ENCODE measurements at places on chromosomes 1 and 21.

GRCh38 chr1:68166348-68166747, 66.0 kb downstream of the WLS start:
- no peak for DNase-seq

DNA sequence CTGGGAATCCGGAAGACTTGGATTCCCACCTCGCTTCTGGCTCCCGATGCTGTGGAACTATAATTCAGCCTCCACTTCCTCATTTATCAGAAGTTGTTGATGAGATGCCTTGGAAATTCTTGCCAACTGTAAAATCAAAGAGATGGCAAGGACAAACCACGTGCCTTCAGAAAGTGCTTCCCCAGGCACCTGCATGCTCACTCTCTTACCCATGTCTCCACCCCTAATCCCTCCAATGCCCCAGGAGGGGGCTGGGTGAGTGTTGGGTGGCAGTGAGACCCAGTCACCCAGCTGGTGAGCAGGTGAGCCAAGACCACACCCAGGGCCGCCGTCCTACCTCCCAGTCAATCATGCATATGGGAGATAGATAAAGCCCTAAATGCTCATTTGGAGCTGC, 160.8 kb downstream of the PSMG1 start:
- no peak for DNase-seq

- no peak for DNase-seq
Observed at GRCh38 chr1:55363268-55363667, 148.1 kb upstream of the USP24 start.

DNA sequence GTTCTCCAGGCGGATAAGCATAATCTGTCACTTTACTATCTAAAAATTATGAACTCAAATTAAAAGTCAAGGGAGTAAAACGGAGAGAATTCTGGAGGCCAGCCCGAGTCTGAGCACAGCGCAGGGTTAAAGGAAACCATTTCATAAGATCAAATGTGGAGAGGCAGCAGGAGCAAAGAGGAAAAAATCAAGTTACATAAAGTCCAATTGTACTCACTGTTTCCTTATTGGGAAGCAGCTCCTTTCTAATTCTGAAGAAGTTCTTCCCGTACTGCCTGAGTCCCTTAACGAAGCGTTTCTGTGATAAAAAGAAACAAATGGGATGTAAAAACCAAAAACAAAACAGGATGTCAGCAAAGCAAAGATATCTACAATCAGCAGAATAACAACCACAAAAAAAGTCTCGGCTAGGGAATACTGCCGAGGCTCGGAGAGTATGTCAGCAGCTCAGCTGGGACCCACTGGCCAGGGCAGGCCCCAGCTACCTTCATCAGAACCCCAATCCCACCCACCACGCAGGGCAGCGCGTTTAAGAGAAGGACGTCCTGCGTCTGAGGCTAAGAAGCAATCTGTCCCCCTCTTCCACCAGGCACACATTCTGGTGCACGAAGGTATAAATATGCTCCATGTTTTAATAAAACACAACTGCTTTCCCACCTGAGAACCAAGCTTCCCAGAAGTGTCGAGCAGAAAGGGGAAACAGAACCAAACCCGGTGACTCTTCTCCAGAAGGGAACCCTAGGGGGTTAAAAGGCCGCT, 104.8 kb downstream of the SLC45A1 start:
- DNase-seq: no peak

GRCh38 chr1:77900687-77901293, 12.4 kb downstream of the NEXN start:
- DNase-seq: no peak

DNA sequence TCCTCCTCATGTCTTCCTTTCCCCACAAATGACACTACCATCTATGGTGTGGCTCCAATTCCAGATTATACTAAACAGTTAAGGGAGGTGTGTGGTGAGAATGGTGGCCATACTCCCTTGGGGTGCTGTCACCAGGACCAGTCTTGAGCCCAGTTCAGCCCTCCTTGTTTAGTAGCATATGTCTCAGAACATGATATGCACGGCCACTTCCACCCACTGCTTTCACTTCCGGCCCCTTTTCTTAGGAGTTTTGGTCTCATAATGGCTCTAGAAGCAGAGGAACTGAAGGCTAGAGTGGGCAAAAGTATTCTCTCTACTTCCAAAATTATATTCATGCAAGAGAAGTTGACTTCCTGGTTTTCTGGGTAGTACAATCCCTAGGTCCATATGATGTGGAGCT, 45.3 kb upstream of the CACNA1E start:
- no peak for DNase-seq

- DNase-seq: no peak
Observed at GRCh38 chr1:3998086-3998485, 98.0 kb upstream of the C1orf174 start.

GRCh38 chr1:185670187-185670627, 64.0 kb upstream of the HMCN1 start:
- peak; percentile 32 for DNase-seq

GRCh38 chr1:244322791-244323521, 128.8 kb downstream of the ADSS2 start:
- peak; percentile 33 for DNase-seq

DNA sequence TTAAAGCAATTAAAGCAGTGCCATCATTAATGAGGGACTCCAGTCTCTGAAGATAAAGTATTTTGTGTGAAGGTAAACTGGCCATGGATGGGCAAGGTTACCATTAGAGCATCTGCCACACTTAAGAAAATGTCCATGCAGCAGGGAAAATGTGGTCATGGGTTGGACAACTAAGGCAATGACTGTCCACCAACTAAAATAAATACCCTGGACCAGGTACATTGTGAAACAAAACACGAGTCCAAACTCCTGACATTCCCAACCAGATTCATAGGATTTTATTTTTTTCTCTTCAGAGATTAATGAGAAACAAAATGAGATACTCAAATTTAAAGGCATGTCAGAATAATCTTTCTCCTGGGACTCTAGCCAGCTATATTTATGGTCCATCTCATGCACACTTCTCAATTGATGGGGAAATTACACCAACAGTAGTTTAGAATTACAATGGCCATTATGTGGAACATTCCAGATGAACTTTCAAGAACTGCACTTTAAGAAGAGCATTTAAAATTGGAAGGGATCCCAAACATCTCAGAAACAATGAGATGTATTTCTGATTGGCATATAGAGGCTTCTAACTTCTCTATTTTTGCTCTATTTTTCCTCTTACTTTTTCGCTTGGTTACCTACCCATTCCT, 8.1 kb downstream of the GBP7 start:
- no peak for DNase-seq

- DNase-seq: no peak
Observed at GRCh38 chr1:71083271-71083670, 2.4 kb upstream of the ZRANB2 start.

- DNase-seq: no peak
Observed at GRCh38 chr1:173413271-173413707, 63.8 kb upstream of the PRDX6 start.

GRCh38 chr1:9322661-9323244, 30.1 kb downstream of the SPSB1 start:
- DNase-seq: no peak

GRCh38 chr1:47241114-47242113, 9.4 kb upstream of the TAL1 start:
- no peak for DNase-seq

GRCh38 chr1:50970509-50970887, 453 bp downstream of the CDKN2C start:
- no peak for DNase-seq

GRCh38 chr1:27348861-27349783, 7.3 kb downstream of the SYTL1 start:
- DNase-seq: no peak

- peak; percentile 33 for DNase-seq
Observed at GRCh38 chr1:8495928-8496401, 178.1 kb downstream of the SLC45A1 start.

- no peak for DNase-seq
Observed at GRCh38 chr1:86846164-86846647, 67.7 kb downstream of the SELENOF start.

DNA sequence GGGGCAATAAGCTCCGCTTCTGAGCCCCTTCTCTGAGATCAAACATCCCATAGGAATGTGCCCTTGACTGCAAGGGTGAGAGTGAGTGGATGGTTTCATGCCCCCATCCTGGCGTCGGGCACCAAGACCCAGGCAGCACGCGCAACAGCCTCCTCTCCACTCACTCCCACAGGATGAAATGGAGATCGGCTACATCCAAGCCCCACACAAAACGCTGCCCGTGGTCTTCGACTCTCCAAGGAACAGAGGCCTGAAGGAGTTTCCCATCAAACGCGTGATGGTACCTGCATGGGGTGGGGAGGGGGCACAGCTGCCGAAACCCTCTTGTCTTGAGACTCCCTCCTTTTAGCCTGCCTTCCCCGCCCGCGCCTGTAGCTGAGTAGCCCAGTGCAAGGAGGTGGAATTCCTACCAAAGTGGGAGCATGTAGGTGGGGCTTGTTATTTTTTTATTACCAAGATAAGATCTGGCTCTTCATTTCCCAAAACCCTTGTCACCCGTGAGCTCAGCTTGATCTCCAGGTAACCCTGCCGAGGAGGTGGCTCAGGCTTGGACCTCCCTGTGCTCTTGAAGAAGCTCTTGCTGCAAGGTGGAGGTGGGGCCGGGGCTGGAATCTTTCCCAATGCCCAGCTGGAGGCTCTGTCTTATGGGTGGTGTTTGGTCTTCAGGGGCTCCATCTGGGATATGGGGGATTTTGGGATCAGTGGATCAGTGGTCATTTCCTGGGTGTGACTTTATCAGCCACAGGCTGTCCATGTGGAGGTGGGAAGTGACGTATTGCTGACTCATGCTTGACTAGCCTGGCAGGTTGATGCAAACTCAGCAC, 24.0 kb upstream of the PADI6 start:
- DNase-seq: no peak

DNA sequence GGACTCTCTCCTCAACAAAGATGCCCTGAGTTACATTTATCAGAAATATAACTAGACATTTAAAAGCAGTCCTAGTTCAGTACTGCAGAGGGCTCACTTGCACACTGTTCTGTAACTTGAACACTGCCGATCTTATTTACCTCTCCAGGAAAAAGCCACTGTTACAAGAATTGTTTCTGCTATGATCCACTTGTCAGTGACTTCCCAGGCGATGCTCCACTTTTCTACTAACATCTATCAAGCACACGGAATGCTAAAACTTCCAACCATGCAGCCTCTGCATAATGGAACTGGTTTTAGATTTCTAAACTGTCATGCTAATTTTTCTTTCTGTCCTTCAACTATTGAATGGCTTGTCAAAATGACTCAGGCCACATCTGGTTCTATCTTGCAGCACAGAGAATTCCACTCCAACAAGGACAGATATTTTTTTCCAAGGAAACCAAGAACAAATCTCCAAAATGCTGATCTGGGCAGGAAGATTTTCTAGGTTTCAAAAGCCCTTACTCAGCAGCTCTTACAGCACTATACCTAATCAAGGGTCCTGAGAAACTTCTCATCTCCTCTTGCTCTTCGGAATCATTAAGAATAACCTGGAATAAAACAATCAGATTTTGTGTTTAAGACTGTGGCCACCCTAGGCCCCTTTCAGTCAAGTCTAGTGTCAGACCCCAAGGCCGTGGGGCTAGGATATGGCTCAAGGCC, 9.9 kb downstream of the SEC16B start:
- DNase-seq: no peak

DNA sequence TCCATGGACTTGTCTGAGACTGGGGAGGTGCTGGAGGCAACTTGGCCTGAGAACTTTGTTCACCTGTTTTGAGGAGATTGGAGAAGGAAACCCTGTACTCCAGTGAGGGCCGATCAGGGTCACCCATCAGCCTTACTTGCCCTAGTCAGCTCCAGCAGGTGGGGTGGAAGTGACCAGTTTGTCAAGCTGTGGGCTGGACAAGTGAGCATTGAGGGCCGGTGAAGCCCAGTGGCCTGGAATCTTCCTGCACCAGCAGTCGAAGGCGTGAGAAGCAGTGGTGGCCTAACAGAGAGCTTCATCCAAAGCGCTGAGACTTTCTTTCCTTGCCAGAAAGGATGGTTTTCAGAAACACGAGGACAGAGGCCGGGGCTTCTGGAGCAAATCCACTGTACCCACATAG, 9.6 kb downstream of the SLC37A1 start:
- no peak for DNase-seq

DNA sequence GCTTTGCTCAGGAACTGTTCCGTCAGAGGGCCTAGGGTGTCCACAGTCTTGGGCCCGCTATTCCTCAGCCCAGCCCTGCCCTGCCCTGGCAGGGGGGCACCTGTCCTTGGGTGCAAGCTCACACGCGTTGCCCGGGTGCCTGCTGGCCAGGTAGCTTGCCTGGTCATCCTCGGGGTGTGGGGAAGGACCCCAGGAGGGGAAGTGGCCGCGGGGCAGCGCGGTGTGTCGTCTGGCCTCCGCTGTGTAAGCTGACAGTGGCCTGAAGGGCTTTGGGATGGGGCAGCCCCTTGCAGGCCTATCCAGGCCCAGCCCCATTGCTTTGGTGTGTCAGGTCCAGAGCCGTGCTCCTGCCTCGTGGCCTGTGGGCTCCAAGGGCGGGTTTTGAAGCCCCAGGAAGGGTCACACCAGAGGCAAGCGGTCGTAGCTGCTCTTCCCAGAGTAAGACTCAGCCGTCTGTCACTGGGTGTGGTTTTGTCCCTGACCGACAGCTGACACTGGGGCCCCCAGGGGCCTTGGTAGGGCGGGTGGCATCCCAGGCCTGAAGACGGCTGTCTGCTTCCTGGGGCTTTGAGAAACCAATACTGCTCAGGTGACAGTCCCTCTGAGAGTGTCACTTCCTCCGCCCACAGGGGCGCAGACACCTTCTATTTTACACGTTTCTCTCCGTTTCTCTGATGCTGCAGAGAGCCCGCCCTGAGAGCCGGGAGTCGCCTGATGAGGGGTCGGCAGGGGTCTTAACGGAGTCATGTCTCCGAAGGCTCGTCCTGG, 72.1 kb downstream of the SKI start:
- peak; percentile 83 for DNase-seq

- no peak for DNase-seq
Observed at GRCh38 chr1:192573499-192573898, 2.1 kb upstream of the RGS1 start.

DNA sequence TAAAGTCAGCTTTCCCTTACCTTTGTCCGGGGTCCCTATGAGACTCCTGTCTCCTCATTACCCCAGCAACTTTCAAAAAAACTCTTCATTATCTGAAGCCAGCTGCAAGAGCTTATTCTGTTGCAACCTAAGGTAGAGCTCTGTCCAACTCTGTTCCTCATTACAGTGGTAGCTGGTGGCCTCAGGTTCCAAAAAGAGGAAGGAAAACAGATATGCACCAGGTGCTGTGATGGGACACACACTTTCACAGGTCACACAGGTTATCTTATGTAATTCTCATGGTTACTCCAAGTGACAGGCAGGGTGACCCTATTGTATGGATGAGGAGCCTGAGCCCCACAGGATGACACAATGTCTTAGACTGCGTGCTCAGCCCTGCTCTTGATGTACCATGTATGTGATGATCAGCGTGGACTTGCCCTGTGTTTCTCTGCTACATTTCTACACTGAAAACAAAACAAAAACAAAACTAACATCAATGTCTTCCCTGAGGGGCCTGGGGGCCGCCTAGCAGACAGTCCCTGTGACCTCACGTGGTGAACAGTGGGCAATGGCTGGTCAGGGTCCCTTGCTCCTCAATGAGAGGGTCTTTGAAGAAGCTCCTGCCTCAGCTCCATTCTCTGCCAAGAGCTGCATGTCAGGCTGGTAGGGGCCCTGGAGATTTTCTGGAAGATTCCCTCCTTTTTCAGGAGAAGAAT, 9.7 kb upstream of the TENT5C start:
- no peak for DNase-seq

Measured in stimulated activated CD4-positive, alpha-beta T cell treated with anti-CD3 and anti-CD28 coated beads, Interleukin-2, amount 100 ng/mL, for 24 hours (primary cell).